Right lobe of liver (tissue), 6 donors: ENCODE measurements at places on chromosomes 2 and 18.

GRCh38 chr18:36108196-36108595 is 20.9 kb downstream of the SLC39A6 start:
- no peaks in the 10 kb centered on the region for H3K4me1 ChIP-seq
- no peak overlapping the region for H3K4me3 ChIP-seq
- no peaks in the 10 kb centered on the region for H3K27me3 ChIP-seq
- no peak for DNase-seq

DNA sequence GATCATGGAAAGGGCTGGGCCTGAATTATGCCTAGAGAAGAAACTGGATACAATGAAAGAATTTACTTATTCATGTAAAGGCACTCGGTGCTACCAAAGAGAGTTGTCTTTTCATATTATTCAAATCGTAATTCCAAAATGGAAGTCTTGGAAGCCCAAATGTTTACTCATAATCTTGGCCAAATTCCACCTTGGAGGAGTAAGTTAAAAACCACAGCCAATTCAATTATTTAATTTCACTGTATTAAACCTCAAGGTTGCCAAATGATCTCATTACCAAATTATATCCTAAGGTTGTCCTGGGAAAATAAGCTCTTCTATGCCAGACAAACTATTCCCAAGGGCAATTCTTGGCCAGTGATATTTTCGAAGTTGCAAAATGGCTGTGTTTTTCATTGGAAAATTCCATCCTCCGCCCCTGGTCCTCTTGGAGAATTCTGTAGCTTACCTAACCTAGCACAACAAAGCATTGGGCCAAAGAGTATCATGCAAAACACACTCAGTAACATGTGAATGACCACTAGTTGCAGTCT is 11.1 kb upstream of the VPS4B start:
- no peaks in the 10 kb centered on the region for H3K4me1 ChIP-seq
- no peak for DNase-seq
- H3K4me3 ChIP-seq: no peak overlapping the region
- H3K36me3 ChIP-seq: no peaks in the 10 kb centered on the region
- no peaks in the 10 kb centered on the region for H3K27me3 ChIP-seq
- no peak overlapping the region for H3K27ac ChIP-seq

- no peaks in the 10 kb centered on the region for H3K36me3 ChIP-seq
- no peak overlapping the region for H3K4me3 ChIP-seq
- DNase-seq: no peak
- no peaks in the 10 kb centered on the region for H3K4me1 ChIP-seq
- no peaks in the 10 kb centered on the region for H3K27me3 ChIP-seq
- H3K27ac ChIP-seq: no peak overlapping the region
Observed at GRCh38 chr2:1791685-1792435, 47.5 kb upstream of the PXDN start.

- no peaks in the 10 kb centered on the region for H3K36me3 ChIP-seq
- H3K4me1 ChIP-seq: no peaks in the 10 kb centered on the region
- no peak overlapping the region for H3K4me3 ChIP-seq
- no peak overlapping the region for H3K27ac ChIP-seq
- H3K27me3 ChIP-seq: no peaks in the 10 kb centered on the region
- DNase-seq: no peak
Observed at GRCh38 chr18:616380-616995, 19.7 kb downstream of the CLUL1 start.

DNA sequence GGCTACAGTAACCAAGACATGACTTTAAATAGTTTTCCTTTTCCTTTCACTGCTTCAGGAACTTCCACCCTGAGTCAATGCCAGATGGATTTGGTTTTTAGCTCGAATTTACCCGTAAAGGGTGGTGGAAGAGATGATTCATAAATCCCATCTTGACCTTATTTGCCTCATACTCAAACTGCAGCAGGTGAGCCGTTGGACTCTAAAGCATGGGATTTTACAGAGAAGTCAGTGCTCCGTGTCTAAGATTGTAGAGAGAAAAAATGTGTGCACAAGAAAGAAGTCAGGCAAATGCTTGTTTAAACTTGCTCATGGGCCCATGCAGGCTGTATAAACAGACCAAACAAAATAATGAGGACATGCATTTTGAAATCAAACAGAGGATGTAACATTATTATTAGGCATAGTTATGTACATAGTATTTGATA is 369.7 kb upstream of the TRIB2 start:
- no peak for DNase-seq
- H3K27me3 ChIP-seq: no peaks in the 10 kb centered on the region
- no peaks in the 10 kb centered on the region for H3K4me1 ChIP-seq
- no peak overlapping the region for H3K27ac ChIP-seq
- H3K4me3 ChIP-seq: no peak overlapping the region
- no peaks in the 10 kb centered on the region for H3K36me3 ChIP-seq

GRCh38 chr2:41020358-41020757 is 568.5 kb upstream of the SLC8A1 start:
- H3K27me3 ChIP-seq: no peaks in the 10 kb centered on the region
- H3K4me3 ChIP-seq: no peak overlapping the region
- no peaks in the 10 kb centered on the region for H3K4me1 ChIP-seq
- no peak for DNase-seq
- no peak overlapping the region for H3K27ac ChIP-seq

GRCh38 chr2:50963734-50964133 is 68.2 kb downstream of the NRXN1 start:
- H3K27ac ChIP-seq: no peak overlapping the region
- no peaks in the 10 kb centered on the region for H3K27me3 ChIP-seq
- H3K36me3 ChIP-seq: no peaks in the 10 kb centered on the region
- H3K4me1 ChIP-seq: no peaks in the 10 kb centered on the region

DNA sequence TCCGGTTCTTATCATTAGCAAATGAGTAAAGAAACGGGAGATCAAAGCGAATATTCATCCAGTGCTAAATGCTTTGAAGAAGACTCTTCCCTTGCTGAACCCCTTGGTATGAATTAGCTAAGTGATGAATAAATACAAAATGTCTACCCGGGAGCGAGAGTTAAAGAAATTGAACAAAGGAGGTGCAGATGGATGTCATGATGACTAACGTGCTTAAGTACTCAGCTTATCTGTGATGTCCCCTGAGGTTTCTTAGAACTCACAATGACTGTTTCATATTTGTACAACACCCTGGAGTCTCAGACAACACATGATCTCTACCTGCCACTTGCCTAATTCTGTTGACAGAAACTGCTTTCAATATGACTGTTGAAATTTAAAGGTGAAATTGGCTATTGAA is 148.5 kb downstream of the TMEM200C start:
- H3K36me3 ChIP-seq: no peaks in the 10 kb centered on the region
- DNase-seq: no peak
- no peak overlapping the region for H3K4me3 ChIP-seq

GRCh38 chr2:217471319-217471718 is 531.5 kb downstream of the TNS1 start:
- no peak for DNase-seq
- H3K4me1 ChIP-seq: no peaks in the 10 kb centered on the region
- H3K27me3 ChIP-seq: no peaks in the 10 kb centered on the region
- no peaks in the 10 kb centered on the region for H3K36me3 ChIP-seq

DNA sequence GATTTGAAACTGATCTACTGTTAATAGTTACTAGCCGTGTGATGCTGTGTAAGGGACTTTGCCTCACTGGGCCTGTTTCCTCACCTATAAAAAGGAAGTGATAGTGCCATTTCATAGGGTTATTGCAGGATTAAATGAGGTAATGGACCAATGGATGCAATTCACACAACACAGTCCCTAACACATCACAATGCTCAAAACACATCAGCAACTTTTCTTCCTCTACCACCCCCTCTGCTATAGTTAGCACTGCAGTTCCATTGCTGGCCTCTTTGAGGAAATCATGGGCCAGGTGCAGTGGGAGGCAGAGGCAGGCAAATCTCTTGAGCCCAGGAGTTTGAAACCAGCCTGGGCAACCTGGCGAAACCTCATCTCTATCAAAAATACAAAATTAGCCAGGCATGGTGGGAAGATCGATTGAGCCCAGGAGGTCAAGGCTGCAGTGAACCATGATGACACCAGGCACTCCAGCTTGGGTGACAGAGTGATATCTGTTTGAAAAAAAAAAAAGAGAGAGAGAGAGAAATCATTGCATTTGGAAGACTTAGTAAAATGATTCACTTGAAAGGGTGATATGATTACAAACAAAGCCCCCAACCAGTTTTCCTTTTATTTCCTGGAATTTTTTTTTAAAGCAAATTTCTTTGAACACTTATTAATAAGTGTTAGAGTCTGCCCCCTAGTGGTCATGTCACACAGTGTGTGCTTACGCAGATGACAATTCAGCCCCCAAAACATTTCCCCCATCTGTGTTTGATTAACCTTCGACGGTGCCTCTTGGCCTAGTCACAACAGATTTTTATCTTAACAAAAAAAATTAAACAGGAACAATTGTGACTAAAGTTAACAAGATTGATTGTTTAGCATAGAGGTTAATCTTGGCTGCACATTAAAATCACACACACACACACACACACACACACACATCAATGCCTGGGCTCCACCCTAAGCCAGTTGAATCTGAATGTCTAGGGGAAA is 88.6 kb upstream of the BCL11A start:
- no peaks in the 10 kb centered on the region for H3K27me3 ChIP-seq
- no peak overlapping the region for H3K27ac ChIP-seq
- DNase-seq: peak; percentile 21
- H3K4me1 ChIP-seq: no peaks in the 10 kb centered on the region
- H3K36me3 ChIP-seq: no peaks in the 10 kb centered on the region
